ENCODE measurements at places on chromosomes 2 and 18.

GRCh38 chr2:241499146-241499965, 9.0 kb downstream of the STK25 start:
- DNase-seq, result no peak

- no peak for DNase-seq
These were observed 113.6 kb downstream of the DIS3L2 start for GRCh38 chr2:232075080-232075479.

- DNase-seq, result no peak
These were observed 140.9 kb downstream of the DYM start for GRCh38 chr18:49319590-49319989.

DNA sequence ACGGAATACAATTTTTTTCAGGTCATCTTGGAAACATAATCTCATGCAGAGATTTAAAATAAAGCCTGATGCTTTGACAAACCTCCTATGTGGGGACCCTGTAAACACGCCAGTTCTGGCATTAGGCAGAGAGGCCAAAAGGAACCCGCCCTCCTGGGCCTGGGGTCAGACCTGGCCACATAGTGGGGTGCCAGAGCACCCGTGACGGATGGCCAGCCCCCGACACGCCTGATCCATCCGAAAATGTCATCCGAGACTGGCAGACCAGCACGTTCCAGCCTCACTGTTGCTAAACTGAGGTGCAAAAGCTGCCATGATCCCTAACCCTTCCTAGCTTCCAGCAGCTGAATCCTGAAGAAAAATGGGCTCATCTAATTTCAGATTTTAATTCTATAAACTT, 222.6 kb upstream of the SALL3 start:
- peak; percentile 29 for DNase-seq

- DNase-seq, result no peak
These were observed 268.2 kb upstream of the FBXO11 start for GRCh38 chr2:48174503-48174902.

DNA sequence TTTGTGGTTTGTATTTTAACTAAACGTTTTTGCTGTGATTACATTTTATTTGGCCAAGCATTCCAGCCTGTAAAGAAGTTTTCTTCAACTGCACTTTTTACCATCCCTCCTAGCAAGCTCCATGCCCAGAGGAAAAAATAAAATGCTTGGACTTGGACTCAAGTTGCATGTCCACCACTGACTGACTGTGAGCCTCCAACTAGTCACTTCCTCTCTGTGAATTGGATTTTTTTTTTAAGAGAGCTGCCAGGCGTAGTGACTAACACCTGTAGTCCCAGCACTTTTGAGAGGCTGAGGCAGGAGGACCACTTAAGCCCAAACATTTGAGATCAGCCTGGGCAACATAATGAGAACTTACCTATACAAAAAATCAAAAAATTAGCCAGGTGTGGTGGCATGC, 1185.2 kb upstream of the PIK3C3 start:
- DNase-seq, result no peak

DNA sequence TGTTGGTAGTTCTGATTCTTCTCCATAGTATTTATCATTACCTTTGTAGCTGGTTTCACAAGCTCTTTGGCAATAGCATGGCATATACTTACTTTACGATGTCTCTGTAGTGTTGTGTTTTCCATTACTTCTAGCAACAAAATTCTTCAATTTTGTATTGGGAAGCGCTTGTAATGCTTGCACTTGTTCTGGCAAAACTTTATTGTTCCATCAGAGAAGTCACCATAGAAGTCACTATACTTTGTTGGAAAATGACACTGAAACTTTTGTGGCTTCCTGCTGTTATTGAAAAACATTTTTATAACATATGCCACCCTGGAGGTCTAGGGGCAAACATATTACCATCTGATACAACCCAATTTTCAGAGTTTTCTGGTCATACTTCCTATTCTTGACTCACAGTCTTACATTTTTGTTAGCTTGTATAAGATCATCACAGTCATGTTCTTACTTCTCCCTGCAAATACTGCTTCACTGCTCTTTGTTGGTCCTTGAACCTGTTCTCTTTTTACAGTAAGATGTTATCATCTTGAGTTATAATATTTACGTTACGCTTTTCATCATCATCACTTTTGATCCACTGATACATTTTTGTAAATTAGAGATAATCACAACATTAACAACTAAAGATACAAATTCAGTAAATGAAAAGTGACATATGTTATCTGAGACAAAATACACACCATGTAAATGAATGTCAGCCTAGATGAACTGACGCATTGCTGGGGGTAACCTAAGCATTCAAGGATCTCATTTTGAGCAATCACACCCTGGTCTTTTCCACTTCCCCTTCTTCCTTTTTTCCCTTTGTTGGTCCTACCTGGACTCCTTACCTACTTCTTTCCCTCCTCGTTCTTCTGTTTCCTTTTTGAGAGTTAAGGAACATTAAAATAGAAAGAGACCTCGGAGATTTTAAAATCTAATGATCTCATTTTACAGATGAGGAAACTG, 33.3 kb upstream of the CXCR4 start:
- no peak for DNase-seq

DNA sequence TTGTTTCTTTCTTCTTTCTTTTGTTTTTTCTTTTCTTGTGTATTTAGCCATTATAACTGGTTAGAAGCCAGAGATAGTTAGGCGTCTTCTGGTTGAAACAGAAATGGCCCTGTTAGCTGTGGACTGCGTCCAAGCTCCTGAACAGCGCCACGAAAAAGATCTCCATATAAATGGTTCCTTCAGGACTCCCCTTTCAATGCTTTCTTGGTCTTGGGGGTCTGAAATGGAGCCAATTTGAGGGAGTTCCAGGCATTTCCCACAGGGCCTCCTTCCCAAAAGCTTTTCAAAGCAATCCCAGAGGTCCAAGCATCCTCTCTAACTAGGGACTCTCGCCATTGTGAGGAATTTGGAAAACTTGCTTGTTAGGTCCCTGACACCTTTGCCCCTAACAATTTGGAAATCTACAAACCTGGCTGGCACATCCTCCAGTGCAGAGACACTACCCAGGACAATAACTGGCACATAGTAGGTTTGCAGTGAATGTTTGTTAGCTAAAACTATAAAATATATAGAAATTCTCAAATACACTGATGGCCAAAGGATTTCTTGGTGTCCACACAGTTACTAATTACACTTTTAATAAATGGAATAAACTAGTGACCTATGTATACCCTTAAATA, 80.1 kb downstream of the MYCN start:
- DNase-seq, result no peak

DNA sequence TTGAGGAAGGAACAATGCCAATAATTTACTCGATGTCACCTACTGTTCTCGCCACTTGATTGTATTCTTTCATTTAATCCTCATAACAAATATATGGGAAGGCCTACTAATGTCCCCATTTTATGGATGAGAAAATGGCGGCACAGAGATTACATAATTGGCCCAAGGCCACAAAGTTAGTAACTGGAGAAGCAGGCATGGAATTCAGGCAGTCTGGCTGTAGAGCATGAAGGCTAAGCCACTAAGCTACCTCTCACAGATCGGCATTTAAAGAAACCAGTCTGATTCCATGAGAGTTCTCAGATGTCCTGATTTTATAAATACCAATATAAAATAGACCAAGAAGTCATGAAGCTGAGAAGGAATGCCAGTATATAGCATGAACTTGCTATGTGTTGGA, 121.8 kb upstream of the EPAS1 start:
- no peak for DNase-seq

- DNase-seq, result peak; percentile 85
These were observed 5.3 kb upstream of the GDF7 start for GRCh38 chr2:20661421-20662307.

DNA sequence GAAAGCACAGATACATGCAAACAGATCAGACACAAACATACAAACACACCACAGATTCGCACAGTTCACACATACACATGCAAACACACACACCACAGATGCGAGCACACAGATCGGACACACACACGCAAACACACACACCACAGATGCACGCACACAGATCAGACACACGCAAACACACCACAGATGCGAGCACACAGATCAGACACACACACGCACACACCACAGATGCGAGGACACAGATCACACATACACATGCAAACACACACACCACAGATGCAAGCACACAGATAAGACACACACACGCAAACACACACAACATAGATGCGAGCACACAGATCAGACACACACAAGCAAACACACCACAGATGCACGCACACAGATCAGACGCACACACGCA, 149.0 kb downstream of the PXDN start:
- no peak for DNase-seq

DNA sequence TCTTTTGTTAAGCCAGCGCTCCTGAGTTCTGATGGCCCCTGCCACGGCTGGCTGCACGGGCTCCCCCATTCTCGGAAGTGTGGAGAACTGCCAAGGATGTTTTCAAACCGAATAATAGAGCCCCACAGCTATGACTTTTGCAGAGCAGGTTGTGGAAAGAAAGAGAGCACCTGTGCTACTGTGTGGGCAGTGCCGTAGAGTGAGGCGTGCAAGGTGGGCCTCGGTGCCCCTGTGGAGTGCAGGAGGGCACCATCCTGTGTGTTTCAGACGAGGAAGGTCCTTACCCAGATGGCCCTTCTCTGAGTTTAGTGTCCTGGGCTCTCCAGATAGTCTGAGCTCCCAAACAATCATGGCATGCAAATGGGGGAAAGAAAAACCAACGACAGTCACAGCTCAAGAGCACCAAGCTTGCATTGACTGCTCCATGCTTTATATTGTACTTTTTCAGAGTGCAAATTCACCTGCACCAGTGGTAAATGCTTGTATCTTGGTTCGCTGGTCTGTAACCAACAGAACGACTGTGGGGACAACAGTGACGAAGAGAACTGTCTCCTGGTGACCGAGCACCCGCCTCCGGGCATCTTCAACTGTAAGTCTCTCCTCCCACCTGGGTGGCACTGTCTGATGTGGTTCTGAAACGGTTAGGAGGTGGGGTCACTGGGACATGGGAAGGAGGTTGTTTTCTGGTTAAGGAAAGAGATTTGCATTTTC, 219.4 kb downstream of the LDLRAD4 start:
- DNase-seq, result no peak

- DNase-seq, result no peak
These were observed 44.3 kb downstream of the CALCRL start for GRCh38 chr2:187403568-187404260.

- no peak for DNase-seq
These were observed 292.9 kb upstream of the TMEFF2 start for GRCh38 chr2:192487636-192488035.

DNA sequence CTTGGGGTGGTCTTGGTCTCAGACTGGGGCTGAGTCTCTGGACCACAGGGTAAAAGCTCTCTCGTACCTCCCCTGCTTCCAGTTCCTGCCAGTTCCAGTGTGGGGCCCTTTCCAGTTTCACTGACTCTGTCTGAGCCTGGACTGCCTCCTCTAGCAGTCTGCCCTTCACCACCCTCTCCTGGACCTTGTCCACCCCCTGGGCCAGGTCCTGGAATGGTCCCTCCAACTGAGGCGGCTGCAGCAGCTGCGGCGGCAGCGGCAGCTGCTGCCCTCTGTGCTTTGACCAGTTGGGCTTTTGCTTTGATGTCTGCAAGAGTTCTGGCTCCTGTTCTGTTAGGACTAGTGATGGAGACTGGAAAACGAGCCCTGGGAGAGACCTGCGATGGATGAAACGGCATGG, 70.7 kb upstream of the DTNB start:
- DNase-seq, result no peak

DNA sequence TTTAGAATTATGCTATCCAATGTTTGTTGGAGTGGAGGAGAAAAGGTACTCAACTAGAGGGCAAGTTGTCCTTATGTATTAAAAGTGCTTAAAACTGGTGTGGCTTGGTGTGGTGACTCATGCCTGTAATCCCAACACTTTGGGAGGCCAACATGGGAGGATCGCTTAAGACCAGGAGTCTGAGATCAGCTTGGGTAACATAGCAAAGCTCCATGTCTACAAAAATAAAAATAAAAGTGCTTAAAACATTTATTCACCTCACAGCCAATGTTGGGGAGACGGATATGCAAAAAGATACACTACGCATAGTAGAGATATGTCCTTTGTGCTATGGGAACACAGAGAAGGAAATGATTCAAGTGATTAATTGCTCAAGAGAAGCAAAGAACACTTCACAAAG, 19.3 kb upstream of the TNFAIP6 start:
- no peak for DNase-seq

GRCh38 chr2:200021449-200022114, 66.2 kb downstream of the MAIP1 start:
- DNase-seq, result no peak

- no peak for DNase-seq
These were observed 27.7 kb downstream of the PDE11A start for GRCh38 chr2:178044836-178045235.

DNA sequence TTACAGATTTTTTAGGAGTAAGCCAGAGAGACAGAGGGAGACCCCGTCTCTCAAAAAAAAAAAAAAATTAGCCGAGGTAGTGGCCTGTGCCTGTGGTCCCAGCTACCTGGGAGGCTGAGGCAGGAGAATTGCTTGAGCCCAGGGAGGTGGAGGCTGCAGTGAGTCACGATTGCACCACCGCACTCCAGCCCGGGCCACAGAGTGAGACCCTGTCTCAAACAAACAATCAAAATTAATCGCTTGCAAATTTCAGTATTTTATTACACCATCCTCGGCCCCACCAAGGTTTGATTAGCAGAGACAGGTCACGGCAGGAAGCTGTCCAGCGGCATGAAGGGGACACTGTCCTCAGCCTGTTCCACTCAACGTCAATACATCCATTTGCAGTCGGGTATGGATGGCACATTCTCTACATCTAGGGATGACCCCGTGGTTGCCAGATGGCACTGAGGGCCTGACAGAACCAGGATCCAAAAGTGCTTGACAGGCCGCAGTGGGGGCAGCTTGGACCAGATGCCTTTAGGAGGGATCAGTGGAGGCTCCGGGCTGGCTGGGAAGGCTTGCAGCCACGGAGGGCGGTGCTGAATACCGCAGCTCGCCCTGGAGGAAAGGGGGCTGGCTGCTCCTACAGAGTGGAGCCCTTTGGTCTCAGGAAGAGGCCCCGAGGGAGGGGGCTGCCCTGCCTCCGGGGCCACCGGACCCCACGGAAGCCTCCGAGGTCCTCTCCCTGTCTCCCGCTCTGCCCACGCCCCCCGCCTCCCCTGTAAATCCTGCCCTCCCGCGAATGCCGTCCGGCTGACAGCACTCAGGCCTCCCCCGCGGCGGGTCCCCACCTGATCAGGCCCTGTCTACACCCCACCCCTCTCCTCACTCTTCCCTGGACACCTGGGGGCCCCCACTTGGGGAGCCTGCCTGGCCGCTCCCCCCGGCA, 13.1 kb downstream of the ASPRV1 start:
- DNase-seq, result peak; percentile 39

GRCh38 chr2:150389447-150389846, 98.0 kb downstream of the RND3 start:
- no peak for DNase-seq

GRCh38 chr2:68031542-68032160, 31.2 kb downstream of the C1D start:
- DNase-seq, result no peak

DNA sequence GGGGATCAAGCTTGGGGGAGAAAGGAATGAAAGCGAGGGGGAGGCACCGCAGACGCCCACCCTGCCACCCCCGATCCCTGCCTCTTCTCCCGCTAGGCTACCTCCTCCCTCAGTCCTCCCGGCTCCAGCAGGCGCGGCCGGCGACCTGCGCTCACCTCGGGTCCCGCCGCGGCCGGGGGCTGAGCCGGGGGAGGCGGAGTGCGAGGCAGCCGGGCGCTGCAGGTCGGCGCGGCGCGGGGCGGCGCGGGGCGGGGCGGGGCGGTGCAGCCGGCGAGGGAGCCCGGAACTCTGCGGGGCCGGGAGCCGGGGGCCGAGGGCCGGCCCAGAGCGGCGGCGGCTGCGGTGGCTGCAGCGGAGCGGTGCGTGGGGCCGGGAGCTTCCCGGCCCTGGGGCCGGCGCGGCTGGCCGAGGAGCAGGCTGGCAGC, 477 bp downstream of the ACVR1 start:
- peak; percentile 79 for DNase-seq

Data from ecto neural progenitor cell (in vitro differentiated cells).